HT1080 (cell line): ENCODE measurements at places on chromosomes 7 and 10.

DNA sequence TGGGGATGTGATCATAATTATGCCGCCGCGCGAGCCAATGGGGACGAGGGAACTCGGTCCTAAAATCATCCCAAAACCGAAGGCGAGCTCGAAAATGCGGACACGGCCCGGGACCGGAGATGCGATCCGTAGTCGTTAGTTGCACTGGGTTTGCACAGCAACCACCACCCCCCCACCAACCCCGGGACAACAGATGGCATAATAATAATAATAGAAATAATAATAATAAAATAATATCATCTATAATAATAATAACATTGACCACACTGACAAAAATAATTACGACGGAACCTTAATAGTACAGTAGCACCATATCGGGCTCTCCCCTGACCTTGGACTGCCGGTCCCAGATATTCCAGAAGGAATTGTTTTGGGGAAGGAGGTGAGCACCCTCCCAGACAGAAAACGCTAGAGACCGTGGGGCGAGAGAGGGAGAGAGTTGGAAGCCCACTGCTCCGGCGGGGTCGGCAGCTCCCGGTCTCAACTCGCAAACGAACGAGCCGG, 1.1 kb upstream of the EMX2 start:
- no peak for DNase-seq

DNA sequence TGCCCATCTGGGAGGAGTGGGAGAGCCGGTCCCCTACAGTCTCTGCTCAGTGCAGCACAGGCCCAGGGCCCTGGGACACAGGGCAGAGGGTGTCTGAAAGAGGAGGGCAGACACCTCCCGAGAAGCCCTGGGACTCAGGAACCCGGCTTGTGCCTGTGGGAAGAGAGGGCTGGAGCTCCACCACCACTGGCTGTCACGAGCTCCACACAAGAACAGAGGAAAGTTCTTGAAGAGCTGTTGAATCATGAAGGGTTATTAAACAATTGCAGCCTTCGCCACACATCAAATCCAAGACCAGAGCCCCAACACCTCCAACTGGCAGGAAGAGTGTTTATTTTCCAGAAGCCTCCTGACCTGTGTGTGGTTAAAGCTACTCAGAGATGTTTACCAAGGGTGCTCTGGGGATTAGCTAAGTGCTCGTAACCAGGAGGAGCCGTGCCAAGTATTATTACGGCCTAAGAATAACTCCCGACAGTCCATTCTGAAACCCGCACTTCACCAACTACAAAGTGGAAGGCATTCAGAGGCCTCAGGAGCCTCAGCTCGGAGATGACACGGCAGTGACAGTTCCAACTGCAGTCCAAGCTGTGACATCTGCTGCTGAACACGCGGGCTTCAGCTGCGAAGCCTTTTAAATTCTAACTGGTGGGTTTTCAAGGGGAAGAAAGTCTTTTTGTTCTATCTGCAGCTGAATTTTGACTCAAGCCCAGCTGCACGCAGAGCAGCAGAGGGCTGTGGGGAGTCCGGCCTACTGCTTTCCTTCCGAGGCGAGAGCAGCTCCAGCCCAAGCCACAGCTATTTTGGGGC, 75.1 kb downstream of the MAD1L1 start:
- DNase-seq = peak; percentile 25

GRCh38 chr7:7099584-7100014, 82.7 kb upstream of the C1GALT1 start:
- DNase-seq = peak; percentile 98

GRCh38 chr10:62543571-62544355, 169.6 kb downstream of the ZNF365 start:
- no peak for DNase-seq

- DNase-seq = no peak
Measured at GRCh38 chr10:132626019-132626760, 88.6 kb downstream of the INPP5A start.
